ENCODE measurements at places on chromosomes 2 and 18.

- H3K4me3 ChIP-seq: no peak overlapping the region
- peaks cover 15% of the 10 kb centered on the region for H3K4me1 ChIP-seq
- no peak for DNase-seq
- H3K27ac ChIP-seq: no peak overlapping the region
- no peaks in the 10 kb centered on the region for H3K27me3 ChIP-seq
These were observed 88.6 kb downstream of the SMAD7 start for GRCh38 chr18:48862132-48862531.

GRCh38 chr2:113221846-113222245 lies 48.1 kb downstream of the PSD4 start:
- H3K36me3 ChIP-seq: no peaks in the 10 kb centered on the region
- peaks cover 2% of the 10 kb centered on the region for H3K27me3 ChIP-seq
- H3K4me1 ChIP-seq: peaks cover 18% of the 10 kb centered on the region
- no peak for DNase-seq

GRCh38 chr2:3411103-3411502 lies 31.6 kb downstream of the TRAPPC12 start:
- no peak overlapping the region for H3K27ac ChIP-seq
- peaks cover 18% of the 10 kb centered on the region for H3K36me3 ChIP-seq
- no peaks in the 10 kb centered on the region for H3K4me1 ChIP-seq
- DNase-seq: no peak

DNA sequence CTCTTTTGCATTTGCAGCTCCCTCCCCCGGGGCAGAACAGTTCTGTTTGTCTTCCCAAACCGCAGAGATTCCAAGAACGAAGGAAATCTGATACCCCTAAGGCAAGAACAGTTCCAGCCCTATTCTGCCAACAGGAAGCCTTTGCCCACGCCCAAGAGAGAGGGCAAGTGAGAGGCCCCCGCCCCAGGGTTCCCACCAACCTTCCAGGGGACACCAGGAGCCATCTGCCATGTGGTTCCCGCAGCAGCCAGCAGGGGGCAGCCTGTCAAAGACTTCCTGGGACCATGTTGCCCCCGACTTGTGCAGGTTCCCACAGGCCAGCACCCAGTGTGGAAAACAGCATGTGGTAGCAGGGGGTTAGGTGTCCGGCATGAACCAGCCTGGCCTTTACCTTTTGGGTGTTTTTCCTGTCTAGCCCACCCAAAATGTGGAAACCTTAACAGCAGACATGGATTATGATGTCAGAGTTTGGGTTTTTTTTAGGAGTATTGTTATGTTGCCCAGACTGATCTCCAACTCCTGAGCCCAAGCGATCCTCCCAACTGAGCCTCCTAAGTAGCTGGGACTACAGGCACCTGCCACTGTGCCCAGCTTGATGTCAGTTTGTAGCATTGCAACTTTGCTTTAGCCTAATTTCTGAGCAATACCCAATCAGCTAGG lies 21.7 kb upstream of the EFHD1 start:
- H3K4me3 ChIP-seq: no peak overlapping the region
- no peaks in the 10 kb centered on the region for H3K36me3 ChIP-seq
- peak; percentile 75 for DNase-seq
